Nephron progenitor cell (in vitro differentiated cells): ENCODE measurements at places on chromosomes 6 and 20.

DNA sequence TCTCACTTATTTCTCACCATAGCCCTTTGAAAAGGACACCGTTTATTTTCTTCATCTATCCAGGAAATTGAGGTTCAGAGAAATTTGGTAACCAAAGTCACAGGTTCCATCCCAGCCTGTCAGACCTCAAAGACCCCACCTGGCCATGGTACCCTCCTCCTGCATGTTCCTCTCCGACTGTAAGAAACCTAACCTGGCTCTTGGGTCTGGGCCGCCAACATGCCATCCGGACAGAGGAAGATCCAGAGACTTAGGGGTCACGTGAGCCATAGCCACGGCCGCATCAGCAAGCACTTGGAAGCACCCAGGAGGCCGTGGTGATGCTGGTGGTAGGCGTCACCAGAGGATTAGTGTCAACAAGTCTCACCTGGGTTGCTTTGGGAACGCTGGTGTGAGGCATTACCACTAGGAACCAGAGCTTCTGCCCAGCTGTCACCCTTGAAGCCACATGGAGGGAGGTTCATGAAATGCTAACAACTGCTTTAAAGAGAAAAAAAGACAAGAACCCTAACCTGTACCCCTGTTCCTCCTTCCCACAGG, 177.1 kb downstream of the EYA2 start:
- DNase-seq: no peak

DNA sequence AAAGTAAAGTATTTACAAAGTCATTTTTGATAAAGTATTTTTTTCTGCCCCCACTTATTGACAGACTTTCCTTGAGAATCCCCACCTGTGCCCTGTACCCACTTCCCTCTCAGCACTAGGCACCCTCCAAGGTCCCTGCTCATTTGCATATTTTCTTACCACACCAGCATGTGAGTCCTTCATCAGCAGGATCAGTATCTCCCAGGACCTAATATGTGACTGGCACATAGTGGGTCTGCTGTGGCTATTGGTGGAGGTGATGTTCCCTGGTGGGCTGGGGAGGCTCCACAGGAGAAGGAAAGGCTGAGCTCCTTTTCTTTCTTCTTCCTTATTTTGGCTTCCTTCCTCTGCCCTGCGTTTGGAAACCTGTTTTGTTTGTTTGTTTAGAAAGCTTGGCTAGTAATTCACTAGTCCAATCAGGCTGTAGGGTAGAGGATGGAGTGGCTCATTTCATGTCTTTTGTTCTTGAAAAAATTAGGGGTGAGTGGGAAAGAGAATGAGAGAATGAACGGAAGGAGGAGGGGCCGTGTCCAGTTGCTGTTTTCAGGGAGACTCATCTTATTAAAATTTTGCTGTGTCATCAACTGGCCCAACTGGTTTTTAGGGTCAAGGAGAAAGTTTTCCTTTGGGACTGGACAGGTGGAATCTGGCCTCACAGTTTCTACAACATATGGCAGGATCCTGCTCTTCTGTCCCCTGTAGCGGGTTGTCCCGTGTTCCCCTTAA, 2.8 kb upstream of the RNF24 start:
- no peak for DNase-seq

DNA sequence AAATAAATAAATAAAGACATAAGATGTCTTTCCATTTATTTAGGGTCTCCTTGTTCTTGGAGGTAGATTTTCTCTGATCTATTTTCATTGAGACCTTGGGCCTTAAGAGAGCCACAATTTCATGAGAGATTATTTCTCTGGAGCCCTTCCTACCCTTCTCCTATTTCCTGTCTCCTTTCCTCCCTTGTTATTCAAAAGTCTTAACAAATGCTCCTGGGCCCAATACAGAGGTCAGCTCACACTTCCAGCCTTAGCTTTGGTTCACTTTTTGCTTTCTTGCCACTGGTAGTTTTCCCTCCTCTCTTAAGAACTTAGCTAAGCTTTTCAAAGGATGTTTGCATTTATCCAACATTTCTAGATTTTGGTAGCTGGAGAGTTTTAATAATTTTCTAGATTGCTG, 44.0 kb downstream of the PTPRA start:
- DNase-seq: no peak

DNA sequence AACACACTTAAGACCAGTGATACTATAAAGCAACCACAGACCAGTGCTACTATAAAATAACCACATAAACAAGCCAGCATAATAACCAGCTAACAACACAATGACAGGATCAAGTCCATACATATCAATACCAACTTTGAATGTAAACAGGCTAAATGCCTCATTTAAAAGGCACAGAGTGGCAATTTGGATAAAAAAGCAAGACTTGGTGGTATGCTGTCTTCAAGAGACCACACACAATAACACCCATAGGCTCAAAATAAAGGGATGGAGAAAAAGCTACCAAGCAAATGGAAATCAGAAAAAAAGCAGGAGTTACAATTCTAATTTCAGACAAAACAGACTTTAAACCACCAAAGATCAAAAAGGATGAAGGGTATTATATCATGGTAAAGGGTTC, 19.8 kb upstream of the ELOVL4 start:
- DNase-seq: no peak

DNA sequence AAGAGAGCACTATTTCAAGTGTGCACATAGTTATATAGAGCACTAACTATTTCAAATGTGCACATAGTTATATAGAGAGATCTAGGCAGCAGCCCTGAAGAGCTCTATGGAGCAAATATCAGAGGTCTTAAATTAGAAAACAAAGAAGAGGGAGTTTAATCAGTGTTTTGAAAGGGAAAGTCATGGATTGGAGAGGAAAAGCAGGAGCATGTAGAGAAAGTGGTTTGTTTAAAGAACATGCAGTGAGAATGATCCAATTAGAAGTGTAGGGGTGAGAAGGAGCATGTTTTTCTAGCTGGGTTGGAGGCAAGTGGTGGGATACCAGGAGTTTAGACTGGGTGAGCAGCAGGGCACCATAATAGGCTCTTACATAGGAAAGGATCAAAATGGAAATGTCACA, 17.2 kb downstream of the TREML1 start:
- no peak for DNase-seq

- no peak for DNase-seq
Observed at GRCh38 chr6:2514965-2515543, 235.7 kb downstream of the MYLK4 start.

GRCh38 chr6:53811082-53811481, 16.3 kb downstream of the LRRC1 start:
- no peak for DNase-seq

GRCh38 chr6:6889601-6890000, 218.2 kb upstream of the RREB1 start:
- no peak for DNase-seq

DNA sequence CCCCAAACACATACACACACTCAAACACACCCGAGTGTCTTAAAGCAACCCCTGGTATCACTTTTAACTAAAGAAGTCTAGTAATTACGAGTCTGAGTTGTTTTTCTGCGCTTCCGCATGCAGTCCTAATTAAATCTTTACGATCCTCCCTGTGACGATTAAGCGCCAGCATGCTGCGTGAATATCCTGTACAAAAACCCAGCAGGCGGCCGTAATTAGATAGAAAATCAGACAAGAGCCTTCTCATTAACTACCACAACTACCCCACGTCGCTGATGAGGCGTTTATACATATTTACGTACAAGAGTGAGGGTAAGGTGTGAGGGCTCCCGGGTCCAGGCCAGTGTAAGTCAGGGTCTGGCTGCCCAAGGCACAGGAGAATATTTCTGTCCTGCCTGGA, 8.1 kb downstream of the TFAP2B start:
- no peak for DNase-seq

DNA sequence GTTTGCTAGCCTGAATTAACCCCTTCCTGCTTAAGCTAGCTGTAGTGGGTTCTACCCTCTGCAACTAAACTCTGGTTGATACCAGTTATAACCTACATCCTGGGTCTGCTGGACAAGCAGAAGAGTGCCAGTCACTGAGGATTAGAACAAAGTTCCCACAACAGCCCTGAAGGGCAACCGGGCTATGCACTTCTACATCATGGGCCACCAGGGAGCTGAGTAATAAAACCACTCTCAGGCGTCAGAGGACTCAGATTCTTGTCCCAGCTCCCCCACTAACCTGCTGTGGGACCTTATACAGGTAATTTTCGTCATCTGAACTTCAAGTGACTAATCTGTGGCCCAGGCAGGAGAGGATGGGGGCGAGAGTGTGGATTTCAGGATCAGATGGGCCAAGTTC, 56.8 kb downstream of the EYA2 start:
- DNase-seq: no peak

DNA sequence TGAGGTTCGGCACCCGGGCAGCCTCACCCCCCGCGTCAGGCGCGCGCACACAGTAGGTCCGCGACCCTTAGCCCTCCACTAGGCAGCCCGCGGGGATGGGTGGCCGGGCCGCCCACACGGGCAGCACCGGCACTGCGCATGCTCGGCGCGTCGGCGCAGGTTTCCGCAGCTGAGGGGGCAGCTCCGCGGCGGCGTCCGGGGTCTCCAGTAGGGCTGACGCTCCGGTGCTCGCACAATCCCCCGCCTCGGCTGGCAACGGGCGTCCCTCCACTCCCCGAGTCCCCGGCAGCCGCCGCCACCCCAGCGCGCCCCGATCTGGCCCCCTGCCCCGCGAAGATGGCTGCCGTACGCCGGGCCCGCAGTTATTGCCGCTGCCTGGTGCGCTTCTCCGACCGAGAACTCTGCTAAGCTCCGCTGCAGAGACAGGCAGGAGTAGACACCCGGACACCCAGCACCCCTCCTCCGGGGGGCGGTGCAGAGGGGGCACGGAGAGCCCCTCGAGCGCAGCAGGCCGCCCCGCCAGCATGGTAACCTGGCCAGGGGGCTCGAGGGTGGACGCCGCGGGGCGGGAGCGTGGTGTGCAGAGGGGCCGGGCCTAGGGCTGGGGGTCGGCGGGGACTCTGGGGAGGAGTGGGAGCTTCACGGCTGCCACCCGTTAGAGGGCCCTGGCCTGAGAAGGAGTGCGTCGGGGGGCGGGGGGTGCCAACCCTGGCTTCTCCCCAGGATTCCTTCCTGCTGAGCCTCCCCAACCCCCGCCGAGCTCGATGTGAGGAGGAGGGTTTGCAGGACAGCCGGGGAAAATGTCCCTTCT, at the start of gene FBXO9:
Gene FBXO9, plus strand, starts transcription at position 139 of the 811 bp plus-strand sequence. Its CDS starts 386 bp downstream, at position 525.
- peak; percentile 83 for DNase-seq

DNA sequence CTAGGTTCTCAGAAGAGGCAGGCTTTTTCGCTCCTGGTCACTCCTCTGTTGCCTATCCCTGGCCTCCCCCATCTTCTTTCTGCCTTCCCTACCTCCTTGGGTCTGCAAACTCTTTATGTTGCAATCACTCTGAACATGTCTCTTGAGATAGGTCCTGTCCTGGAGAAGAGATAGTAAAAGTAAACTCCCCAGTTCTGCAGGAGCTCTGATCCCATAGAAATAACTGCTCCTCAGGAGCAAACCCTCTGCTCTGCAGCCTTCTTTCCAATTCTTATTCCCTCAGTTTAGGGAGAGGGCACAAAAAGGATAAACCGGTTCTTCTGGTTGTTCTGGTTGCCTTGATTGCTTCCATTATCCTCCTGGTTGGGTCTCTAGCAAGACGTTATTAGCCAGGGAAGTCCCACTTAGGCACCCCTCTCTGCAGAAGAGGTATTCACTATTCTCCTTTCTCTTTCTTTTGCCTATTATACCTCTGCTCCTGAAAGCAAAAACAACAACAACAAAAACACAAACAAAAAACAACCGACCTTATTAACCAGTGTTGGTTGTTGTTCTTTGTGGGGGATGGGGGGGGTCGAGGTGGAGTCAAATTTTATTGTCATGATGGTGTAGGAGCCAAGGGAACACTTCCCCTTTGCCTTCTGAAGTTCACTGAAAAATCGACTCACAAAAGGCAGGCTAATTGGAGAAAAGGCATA, 973 bp downstream of the TRIM38 start:
- no peak for DNase-seq

GRCh38 chr20:42587427-42587826, 602.3 kb downstream of the PTPRT start:
- DNase-seq: no peak

- DNase-seq: no peak
Observed at GRCh38 chr6:168047841-168048723, 30.9 kb downstream of the FRMD1 start.

GRCh38 chr6:16181439-16182297, 52.8 kb downstream of the MYLIP start:
- no peak for DNase-seq
